ENCODE measurements at places on chromosomes 3 and 15.

DNA sequence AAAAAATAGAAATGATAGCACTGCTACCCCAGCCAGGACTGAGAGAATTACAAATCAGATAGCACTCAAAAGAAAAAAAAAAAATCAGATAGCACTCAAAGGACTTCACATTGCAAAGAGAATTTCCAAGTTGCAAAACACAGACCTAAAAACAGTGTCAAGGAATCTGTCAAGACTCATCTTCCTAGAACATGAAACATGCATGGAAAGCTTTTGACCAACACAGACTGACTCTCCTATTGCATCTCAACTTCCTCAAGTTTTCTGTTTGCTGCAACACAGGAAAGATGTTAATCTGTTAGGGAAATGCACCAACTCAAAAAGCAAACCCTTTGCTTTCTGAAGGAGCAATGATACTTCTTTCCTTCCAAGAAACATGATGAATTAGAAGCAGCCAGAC lies 42.3 kb downstream of the RAB27A start:
- DNase-seq: no peak

DNA sequence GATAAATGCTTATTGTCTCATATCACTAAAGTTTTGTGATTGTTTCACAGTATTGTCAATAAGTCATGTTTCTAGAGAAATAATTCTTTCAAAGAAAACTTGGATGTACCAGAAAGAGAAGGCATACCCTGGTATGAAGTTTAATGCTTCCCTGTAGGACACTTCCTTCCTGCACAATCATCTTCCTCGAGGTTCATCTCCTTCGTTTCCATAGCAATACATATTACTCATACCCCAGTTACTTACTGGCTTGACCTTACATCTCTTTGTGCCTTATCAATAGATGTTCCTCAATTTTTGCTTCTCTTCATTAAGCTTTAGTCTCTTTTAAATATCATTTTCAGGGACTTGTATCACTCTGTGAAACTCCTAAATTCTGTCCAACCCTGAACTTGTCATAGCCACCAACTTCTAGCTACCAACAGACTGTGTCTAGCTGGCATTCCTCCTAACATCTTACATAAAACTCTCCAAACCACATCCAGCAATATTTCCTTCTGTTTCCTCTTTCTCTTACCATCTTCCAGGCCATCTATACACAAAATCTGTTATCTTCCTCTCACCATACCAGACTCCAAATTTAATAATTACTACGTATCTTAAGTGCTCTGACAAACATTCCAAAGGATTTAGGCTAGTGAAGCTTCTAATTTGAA lies 134.3 kb downstream of the GADL1 start:
- DNase-seq: no peak

DNA sequence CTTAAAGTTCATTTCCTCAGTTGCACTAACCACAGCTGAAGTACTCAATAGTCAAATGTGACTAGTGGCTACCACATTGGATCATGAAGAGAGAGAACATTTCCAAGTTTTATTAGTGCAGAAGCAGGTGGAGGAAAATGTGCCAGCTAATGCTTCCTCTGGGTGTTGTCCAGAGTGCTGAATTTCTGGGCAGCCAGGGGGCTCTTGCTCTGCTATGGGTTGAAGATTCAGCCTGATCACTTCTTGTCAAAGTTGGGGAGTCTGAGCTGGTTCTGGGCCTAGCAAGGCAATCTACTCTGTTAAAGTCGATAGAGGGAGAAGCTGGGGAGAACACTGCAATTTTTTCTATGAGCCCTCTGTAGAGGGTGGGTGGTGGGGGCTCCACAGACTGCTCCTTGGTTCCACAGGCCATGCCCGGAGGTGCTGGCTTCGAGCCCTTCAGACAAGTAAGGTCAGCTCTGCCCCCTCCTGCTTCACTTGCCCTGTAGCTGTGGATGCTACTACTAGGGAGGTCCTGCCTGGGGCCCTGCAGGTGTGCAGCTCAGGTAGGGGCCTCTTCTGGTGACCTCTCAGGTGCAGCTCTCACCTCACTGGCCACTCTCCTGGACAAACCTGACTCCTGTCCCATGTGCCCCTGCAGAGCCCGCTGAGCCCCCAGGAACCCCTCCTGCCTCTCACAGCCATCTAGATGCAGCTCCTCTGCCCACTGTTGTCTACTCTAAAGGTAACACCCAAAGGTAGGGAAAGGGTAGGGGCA lies 8.2 kb downstream of the ALG3 start:
- no peak for DNase-seq

- DNase-seq: no peak
These were observed 30.4 kb downstream of the SLC24A1 start for GRCh38 chr15:65651831-65652749.

DNA sequence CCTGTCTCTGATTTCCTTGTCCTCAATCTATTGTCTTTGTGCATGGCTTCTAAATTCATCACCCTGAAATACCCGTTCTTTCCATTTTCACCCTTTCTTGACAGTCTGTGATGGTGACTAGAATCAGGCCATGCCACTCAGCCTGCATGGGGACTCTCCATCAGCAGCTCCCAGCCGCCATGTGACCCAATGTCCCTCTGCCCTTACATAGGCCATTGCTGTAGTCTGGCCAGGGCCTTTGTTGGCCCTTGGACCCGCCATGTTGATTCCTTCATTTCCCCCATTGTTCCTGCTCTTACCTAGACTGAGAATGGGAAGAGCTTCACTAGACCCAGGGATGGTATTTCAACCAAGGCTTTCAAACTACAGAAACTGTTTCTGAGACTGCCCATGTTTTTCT lies 45.8 kb downstream of the SPSB4 start:
- no peak for DNase-seq

DNA sequence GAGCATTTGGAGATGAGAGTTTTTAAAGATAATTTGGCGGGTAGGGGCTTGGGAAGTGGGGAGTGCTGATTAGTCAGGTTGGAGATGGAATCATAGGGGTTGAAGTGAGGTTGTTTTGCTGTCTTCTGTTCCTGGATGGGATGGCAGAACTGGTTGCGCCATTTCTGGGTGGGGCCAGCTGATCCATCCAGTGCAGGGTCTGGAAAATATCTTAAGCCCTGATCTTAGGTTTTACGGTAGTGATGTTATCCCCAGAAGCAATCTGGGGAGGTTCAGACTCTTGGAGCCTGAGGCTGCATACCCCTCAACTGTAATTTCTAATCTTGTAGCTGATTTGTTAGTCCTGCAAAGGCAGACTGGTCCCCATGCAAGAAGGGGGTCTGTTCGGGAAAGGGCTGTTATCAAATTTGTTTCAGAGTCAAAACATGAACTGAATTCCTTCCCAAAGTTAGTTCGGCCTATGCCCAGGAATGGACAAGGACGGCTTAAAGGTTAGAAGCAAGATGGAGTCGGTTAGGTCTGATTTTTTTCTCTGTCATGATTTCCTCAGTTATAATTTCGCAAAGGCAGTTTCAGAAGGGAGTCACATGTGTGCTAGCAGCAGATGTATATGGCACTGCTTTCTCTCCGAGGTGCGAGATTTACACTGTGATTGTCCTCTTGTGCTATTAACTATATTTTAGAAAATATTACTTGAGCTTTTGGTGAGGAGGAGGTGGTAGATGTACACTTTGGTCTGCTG lies 540.4 kb downstream of the EDEM1 start:
- DNase-seq: no peak

DNA sequence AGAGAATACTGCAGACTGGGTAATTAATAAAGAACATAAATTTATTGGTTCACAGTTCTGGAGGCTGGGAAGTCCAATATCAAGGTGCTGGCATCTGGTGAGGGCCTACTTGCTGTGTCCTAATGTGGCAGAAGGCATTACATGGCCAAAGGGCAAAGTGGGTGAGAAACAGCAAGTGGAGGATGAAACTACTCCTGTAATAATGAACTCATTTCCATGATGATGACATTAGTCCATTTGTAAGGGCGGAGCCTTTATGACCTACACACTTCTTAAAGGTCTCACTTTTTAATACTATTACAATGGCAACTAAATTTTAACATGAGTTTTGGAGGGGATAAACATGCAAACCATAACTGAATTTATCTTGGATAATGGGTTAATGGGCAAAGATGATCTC lies 139.6 kb upstream of the SGO1 start:
- no peak for DNase-seq

GRCh38 chr3:66253790-66254620 lies 33.2 kb downstream of the SLC25A26 start:
- DNase-seq: no peak

DNA sequence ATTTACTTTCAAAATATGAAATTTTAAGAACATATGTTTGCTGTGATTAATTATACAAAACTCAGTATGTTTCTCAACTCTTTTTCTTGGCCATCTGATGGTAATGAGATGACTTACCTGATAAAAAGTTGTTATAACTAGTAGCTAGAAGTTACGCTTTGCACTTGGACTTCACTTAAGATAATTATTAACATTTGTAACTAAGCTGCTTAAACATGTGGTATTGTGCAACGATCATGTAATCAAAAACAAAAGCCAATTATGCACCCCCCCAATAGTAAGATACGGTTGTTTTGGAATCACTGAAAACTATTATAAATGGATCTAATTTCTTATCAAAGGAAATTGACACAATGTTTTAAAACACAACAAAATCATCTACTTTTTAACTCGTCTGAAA lies 342.9 kb downstream of the CNTN3 start:
- DNase-seq: no peak

- no peak for DNase-seq
These were observed 41.5 kb downstream of the EFCAB12 start for GRCh38 chr3:129386984-129387383.

DNA sequence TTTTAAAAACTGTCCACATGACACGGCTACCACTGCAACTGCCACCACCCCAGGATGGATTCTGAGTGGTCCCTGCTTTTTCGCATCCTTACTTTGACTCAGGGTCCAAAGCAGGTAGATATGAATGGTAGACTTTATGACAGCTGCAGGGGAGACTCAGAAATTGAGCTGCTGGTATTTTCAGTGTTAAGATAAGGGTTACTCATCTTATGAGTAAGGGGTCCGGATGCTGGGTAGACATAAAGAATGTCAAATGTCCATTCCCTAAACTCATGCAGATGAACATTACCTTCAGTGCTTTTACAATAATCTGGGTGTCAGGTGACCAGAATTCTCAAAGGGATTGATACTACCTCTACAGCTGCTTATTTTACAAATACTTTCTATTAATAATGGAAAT lies 25.9 kb upstream of the BBX start:
- no peak for DNase-seq

- no peak for DNase-seq
These were observed 56.3 kb upstream of the FSTL1 start for GRCh38 chr3:120506828-120507774.

DNA sequence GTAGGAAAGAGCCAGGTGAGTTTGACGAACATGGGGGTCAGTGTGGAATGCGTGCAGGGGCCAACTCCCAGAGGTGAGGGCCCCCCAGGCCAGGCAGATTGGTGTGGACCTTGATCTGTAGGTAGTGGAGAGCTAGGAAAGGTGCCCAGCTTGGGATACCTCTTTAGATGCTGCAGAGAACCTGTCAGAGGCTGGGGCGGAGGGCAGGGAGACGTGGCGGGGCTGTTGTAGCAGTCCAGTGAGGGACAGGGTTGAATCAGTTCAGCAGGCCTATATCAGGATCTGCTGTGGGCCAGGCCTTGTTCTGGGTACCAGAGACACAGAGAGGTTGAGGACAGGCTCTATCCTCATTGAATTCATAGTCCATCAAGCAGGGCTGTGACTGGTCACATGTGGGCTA lies 8.6 kb downstream of the SNX33 start:
- no peak for DNase-seq

- DNase-seq: no peak
These were observed 63.8 kb downstream of the IGSF11 start for GRCh38 chr3:118970819-118971218.

- DNase-seq: no peak
These were observed 38.1 kb downstream of the NMNAT3 start for GRCh38 chr3:139639662-139640061.

- DNase-seq: no peak
These were observed 84.0 kb upstream of the OSBPL11 start for GRCh38 chr3:125679258-125679657.

DNA sequence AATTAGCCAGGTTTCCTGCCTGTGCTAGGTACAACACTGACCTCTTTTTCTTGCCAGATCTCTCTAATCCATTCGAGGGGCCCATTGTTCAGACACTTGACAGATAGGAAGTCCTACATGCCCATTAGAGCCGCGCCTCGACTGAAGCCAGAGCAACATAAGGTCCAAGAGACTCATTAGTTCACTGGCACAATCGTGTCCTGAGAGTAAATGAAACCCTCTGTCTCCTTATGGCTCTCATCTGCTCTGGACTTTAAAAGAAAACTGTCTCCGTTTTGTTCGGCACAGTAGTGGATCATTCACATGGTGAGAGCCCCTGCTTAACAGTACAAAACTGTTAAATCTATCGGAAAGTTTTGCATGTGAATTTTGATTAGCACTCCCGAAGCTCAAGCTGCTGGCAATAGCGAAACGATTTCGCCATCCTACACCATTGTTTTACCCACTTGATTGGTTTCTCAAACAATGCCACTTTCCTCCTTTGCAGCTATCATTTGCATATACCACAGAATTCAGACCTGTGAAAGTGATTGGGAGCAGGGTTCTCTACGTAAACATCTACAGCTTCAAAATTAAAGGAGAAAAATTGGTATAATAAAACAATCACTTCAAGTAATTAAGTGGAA lies 19.0 kb upstream of the C15orf61 start:
- DNase-seq: no peak

DNA sequence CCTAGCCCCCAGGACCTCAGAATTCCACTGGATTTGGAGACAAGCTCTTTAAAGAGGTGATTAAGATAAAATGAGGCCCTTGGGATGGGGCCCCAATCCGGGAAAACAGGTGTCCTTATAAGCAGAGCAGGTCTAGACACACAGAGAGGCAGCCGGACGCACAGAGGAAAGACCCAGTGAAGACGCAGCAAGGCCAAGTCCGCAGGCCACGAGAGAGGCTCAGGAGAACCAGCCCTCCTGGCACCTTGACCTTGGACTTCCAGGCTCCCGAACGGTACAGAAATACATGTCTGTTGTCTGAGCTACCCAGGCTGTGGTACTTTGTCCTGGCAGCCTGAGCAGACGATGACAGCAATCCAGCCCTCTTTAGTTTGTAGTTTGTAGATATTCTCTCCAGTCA lies 324.5 kb downstream of the OCA2 start:
- no peak for DNase-seq

DNA sequence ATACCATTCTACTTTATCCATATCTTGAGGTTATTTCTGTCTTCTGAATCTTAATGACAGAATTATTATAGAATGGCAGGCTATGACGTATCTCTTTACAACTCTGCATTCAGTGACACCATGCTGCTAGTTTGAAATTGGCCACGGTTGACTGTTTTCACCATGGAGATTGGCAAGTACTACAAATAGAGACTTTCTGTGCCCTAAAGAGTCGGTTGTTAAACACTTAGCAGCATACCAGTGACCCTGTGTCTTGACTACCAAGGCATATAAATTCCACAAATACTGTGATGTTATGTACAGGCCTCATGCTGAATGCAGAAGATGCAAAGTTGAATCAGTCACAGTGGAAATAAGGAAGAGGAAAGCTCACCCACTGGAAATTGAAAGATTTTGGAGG lies 67.0 kb upstream of the CADPS start:
- DNase-seq: no peak

GRCh38 chr15:86439614-86440013 lies 359.9 kb downstream of the AGBL1 start:
- no peak for DNase-seq

Measured in activated naive CD4-positive, alpha-beta T cell (primary cell).